ENCODE measurements at places on chromosomes 16 and 17. TPM values are rescaled to one million over a fixed set of nuclear protein-coding genes. Genes with fewer than 3 reads are reported as not detected.
A peak's percentile ranks its signal among the peaks of the same experiment; 100 is the strongest.

Gene LITAFD
- total RNA-seq, result not detected

Gene ZNF750
- not detected for total RNA-seq

- H3K27me3 ChIP-seq, result no peaks in the 10 kb centered on the region
- H3K36me3 ChIP-seq, result no peaks in the 10 kb centered on the region
- H3K27ac ChIP-seq, result no peak overlapping the region
- H3K4me1 ChIP-seq, result peaks cover 7% of the 10 kb centered on the region
- no peak for DNase-seq
These were observed 11.1 kb upstream of the PRM1 start for GRCh38 chr16:11292076-11292748.

Gene CLDN7
- total RNA-seq, result 1.8 TPM

GRCh38 chr16:69820926-69821541 lies 58.9 kb downstream of the WWP2 start:
- peak overlapping the region; percentile 68 for H3K27ac ChIP-seq
- no peaks in the 10 kb centered on the region for H3K36me3 ChIP-seq
- H3K4me1 ChIP-seq, result peaks cover 16% of the 10 kb centered on the region
- peak overlapping the region; percentile 27 for H3K4me3 ChIP-seq
- DNase-seq, result no peak

DNA sequence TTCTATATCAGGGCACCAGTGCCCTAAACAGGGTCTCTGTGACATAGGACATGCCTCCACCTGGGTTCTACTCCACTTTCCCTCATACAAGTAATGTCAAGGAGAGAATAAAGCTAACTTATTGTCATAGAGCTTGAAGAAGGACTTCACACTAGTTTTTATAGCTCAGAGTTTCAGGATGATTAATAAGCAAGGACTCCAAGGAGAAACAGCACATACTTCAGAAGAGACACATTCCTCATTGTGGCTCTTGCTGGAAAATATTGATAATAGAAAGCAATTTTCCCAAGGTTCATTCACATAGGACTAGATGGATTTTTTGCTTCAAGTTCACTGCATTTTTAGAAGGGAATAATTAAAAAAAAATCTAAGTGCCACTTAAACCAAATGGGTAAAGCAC lies 133.3 kb downstream of the CA10 start:
- no peak overlapping the region for H3K4me3 ChIP-seq
- H3K36me3 ChIP-seq, result no peaks in the 10 kb centered on the region
- peak overlapping the region; percentile 20 for H3K27ac ChIP-seq
- DNase-seq, result no peak
- peaks cover 36% of the 10 kb centered on the region for H3K4me1 ChIP-seq

DNA sequence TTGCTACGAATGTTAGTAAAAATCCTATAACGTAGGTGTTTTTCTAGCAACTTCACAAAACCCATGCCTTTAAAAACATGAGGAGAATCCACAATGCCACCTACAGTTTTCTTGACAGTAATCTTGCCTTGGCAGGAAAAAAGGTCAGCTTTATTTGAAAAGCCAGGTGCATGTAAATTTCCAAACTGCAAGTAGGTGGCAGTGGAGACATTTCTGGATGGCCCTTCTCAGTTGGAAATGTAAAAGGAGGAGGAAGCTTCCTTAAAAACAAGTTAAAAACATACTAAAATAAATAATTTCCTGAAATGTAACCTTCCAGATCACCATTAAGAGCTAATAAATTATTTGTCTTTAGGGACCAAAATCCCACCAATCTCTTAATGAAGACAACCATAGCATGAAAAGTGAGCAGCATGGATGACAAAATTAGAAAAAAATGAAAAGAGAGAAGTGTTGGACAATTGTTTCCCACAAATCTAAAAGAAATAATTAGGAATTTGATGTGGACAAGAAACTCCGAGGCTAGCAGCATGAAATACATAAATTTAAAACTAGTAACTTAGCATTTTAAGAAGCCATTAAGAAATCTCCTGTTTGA lies 152.2 kb downstream of the SNX11 start:
- no peak overlapping the region for H3K27ac ChIP-seq
- no peaks in the 10 kb centered on the region for H3K36me3 ChIP-seq
- no peak overlapping the region for H3K4me3 ChIP-seq
- no peak for DNase-seq
- H3K27me3 ChIP-seq, result peaks cover 12% of the 10 kb centered on the region
- H3K4me1 ChIP-seq, result no peaks in the 10 kb centered on the region

DNA sequence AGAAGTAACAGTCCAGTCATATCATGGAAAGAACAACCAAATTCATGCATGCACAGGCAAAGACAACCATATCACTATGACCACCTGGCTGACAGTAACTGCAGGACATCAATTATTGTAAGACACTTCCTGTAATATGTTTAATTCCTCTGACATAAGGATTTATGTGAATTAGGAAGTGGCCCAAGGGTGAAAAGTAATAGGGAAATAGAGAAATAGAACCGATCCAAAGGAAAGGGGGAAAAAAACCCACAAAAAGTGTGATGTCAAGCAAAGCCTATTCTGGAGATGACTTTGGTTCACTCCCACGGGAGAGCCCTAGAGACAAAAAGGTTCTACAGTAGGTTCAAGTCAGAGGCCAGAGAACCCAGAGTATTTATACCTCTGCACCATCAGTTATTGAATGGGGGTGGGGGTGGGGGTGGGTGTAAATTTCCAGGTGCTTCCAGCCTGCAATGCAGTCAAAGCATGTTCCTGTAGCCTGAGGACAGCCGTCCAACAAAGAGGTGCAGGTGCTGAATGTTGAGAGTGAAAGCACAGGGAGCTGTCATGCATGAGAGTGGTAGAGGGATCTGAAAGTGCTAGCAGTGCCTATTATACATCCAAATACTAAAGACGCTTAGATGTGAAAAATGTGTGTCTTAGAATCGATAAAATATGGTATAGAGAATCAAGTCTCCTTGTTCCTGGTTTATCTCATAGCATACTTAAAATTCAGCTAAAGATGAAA lies 95.6 kb upstream of the HLF start:
- no peak overlapping the region for H3K4me3 ChIP-seq
- H3K4me1 ChIP-seq, result no peaks in the 10 kb centered on the region
- no peaks in the 10 kb centered on the region for H3K27me3 ChIP-seq
- no peaks in the 10 kb centered on the region for H3K36me3 ChIP-seq
- no peak for DNase-seq
- H3K27ac ChIP-seq, result no peak overlapping the region

GRCh38 chr17:52170963-52171572 lies 12.6 kb upstream of the CA10 start:
- no peaks in the 10 kb centered on the region for H3K36me3 ChIP-seq
- no peak overlapping the region for H3K27ac ChIP-seq
- H3K4me1 ChIP-seq, result no peaks in the 10 kb centered on the region
- H3K27me3 ChIP-seq, result peaks cover 2% of the 10 kb centered on the region
- no peak for DNase-seq

Gene SMTNL2
- 3.2 TPM for total RNA-seq

- no peak overlapping the region for H3K27ac ChIP-seq
- no peaks in the 10 kb centered on the region for H3K4me1 ChIP-seq
- DNase-seq, result no peak
- no peak overlapping the region for H3K4me3 ChIP-seq
- no peaks in the 10 kb centered on the region for H3K36me3 ChIP-seq
These were observed 218.5 kb upstream of the RPL38 start for GRCh38 chr17:73984941-73985340.

Gene SLC6A2
- total RNA-seq, result 2.1 TPM

DNA sequence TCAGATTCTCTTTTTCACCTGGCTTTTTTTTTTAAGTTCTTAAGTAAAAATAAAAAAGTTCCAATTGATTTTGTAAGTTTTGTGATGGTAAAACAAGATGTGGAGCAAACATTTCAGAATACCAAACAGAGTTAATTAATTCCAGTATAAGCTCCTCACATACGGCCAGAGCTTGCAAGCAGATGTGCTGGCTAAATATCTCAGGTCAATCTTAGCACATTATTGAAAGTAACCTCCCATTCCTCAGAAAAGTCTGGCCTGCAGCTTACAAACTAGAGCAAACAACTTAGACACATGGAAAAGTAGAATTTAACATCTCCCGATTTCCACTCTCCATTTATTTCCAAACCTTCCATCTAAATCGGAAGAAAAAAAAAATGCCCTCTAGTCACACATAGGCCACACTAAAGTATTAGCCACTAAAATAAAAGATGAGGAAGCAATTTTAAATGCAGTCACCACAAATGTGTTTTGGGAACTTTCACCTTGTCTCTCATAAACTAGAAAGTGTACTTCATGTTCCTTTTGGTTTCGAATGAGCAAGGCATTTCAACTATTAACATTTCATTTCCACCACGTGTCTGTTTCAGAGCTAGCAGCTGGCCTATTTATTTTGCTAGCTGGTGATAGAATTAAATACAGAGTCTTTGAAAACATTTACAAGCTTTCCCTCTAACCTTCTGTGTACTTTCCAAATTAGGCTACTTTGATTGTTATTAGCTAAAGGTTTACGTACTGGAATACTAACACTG lies 143.3 kb downstream of the STX8 start:
- H3K4me3 ChIP-seq, result no peak overlapping the region
- DNase-seq, result no peak
- H3K27ac ChIP-seq, result peak overlapping the region; percentile 84
- H3K36me3 ChIP-seq, result no peaks in the 10 kb centered on the region
- H3K4me1 ChIP-seq, result peaks cover 52% of the 10 kb centered on the region

DNA sequence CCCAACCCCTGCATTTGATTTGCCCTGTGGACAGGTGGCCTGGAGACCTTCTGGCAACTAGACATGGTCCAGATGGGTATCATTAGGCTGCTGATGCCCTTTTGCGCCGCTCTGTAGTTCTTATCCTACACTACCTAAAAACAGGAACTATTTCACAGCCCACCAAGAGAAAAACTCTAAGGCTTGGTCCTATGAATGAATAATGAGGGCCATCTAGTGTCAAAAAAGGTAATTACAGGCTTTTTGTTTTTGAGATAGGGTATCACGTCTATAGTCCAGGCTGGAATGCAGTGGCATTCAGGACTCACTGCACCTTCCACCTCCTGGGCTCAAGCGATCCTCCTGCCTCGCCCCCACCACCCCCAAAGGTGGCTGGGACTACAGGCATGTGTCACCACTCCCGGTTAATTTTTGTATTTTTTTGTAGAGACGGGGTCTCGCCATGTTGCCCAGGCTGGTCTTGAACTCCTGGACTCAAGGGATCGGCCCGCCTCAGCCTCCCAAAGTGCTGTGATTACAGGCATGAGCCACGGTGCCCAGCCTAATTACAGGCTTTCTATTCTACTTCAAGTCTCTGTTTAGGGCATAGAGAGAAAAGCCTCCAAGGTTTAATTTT lies 20.9 kb downstream of the COIL start:
- DNase-seq, result no peak
- no peaks in the 10 kb centered on the region for H3K4me1 ChIP-seq
- H3K27ac ChIP-seq, result no peak overlapping the region
- H3K4me3 ChIP-seq, result no peak overlapping the region

DNA sequence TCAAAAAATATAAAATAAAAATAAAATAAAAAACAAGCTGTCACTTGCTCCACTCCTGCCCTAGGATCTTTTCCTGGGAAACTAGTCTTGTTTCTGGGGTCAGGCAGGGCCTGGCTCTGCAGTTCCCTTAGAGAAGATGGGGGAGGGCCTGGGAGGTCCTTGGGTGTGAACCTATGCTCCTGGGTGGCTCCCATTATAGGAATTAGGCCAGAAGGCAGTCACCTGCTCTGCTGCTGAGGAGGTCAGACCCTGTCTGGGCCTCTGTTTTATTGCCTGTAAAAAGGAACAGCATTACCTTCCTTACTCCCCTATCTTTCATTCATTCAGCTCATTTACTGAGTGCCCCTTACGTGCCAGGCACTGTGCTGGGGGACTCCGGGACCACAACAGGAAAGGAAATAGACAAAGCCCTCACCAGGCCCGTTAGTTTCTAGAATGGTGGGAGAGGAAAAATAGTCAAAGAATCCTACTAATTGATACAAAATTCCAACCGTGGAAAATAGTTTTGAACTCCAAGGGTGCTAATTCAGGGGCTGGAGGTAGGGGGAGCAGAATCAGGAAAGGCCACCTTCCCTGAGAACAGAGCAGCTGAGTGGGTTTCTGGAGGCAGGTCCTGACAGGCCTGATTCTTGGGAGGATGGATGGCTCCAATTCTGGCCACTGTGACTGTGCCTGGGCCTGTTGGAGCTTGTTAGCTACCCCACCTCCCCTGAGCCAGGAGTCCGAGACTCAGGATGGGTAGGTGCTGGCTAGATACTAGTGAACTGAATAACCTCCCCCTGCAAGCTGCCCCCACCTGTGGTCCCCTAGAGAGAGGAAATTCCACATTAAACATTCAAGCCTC lies 1.3 kb upstream of the SLC46A1 start:
- peaks cover 23% of the 10 kb centered on the region for H3K4me1 ChIP-seq
- H3K4me3 ChIP-seq, result no peak overlapping the region
- DNase-seq, result no peak
- H3K27me3 ChIP-seq, result no peaks in the 10 kb centered on the region
- no peak overlapping the region for H3K27ac ChIP-seq

DNA sequence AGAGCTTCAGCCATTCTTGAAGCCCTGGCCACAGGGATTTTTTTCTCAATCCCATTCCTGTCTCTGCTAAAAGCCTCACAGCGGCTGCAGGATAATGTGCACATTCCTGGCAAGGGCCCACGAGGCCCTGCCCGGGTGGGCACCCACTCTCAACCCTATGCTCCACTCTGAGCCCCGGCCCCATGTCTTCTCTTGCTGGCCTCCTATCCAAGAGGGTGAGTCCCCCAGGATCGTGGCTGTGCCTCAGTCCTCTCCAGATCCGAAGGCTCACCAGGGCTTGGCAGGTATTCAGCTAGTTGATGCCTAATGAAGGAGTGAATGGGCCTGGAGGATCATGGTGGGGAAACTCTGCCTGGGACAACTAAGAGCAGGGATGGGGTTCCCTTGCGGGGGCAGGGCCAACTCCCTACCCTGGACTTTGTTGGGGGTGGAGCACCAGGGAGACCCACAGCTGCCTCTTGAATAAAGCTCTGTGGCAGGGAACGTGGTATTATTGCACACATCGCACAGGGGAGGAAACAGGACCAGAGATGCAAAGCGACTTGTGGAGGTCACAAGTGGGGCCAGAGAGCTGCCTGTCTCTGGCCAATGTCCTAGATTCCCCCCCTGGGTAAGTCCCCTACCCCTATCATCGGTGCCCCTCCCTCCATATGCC lies 5.4 kb downstream of the ARHGAP27 start:
- DNase-seq, result no peak
- H3K4me3 ChIP-seq, result no peak overlapping the region
- H3K36me3 ChIP-seq, result no peaks in the 10 kb centered on the region
- H3K4me1 ChIP-seq, result peaks cover 51% of the 10 kb centered on the region
- no peak overlapping the region for H3K27ac ChIP-seq
- peaks cover 32% of the 10 kb centered on the region for H3K27me3 ChIP-seq
